ENCODE measurements at places on chromosomes 13 and 19.
A peak's percentile ranks its signal among the peaks of the same experiment; 100 is the strongest.

GRCh38 chr19:41563854-41564514 is 12.0 kb upstream of the CEACAM21 start:
- no peak for DNase-seq

DNA sequence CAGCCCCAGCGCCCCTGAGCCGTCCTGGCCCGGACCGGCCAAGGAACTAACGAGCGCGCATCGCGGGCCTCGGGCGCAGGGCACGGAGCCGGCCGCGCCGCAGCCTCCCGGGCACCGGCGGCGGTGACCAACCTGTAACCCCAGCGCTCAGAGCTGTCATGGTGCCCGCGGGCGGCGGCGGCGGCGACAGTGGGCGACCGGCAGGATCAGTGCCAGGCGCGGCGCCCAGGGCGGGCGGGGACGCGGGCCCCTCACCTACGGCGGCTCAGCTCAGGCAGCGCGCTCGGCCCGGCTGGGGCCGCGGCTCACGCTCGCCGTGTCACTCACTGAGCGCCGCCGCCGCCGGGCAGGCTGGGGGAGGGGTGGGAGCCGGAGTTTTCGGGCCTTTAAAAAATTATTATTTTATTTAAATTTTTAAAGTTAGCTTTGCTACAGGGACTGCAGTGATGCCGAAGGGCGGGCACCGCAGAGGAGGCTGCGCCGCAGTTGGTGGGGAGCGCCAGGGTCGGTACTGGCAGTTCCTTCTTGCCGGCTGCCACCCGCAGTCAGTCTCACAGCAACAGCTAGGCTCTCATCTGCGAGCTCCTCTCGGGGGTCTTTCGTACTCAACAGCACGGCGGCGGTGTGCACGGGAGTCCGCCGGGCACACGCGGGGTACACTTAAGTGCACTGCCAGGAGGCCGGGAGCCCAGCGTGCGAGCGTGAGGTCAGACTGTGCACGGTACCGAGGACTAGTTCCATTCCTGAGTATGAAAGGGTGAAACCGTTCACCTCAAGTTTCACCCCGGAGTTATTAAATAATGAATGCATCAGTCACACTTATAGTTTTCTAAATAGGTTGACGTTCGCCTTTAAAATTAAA is at the start of gene NALCN:
NALCN (minus strand) TSS at position 328 of the 862 bp plus-strand sequence. CDS start 17,382 bp downstream, outside the sequence.
- DNase-seq, result peak; percentile 77

DNA sequence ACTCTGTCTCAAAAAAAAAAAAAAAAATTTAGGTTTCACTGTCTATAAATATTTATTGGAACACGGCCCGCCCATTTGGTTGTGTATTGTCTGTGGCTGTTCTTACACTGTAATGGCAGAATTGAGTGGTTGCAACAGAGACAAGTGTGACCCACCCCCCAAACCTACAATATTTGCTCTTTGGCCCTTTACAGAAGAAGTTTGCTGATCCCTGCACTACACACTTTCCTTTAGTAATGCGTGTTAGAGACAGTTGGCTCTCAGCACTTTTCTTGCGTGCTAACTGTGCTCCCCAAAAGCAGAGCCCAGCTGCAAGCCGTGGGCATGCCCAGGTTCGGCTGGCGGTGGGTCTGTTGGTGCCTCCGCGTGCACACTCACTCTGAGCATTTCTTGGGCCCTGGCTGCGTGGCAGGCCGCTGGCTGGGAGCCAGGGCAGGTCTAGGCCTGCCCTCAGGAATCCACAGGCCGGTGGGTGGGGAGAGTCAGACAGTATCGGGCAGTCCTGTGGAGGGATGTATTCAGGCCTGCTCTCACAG is 72.6 kb downstream of the SIPA1L3 start:
- DNase-seq, result no peak

- DNase-seq, result no peak
Measured at GRCh38 chr19:39078436-39079200, 5.5 kb upstream of the ACP7 start.

GRCh38 chr13:95124959-95125358 is 176.3 kb downstream of the ABCC4 start:
- no peak for DNase-seq

DNA sequence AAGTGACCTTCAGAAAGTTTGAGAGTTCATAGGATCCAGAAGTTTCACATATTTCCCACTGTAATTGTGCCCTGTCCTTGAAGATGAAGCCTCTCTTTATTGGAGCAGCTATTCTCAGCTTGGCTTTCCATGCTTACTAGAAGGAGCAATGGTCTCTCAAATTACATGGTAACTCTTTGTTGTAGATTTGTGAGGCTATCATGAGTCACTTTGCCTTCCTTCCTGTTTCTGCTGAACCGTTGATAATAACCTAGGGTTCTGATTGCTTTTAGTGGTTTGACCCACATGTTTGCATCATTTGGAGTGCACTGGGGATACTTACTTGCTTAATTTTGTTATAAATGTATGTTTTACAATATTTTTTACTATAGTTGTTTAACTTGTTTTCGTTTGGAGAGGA is 772.9 kb upstream of the SLITRK6 start:
- DNase-seq, result no peak

DNA sequence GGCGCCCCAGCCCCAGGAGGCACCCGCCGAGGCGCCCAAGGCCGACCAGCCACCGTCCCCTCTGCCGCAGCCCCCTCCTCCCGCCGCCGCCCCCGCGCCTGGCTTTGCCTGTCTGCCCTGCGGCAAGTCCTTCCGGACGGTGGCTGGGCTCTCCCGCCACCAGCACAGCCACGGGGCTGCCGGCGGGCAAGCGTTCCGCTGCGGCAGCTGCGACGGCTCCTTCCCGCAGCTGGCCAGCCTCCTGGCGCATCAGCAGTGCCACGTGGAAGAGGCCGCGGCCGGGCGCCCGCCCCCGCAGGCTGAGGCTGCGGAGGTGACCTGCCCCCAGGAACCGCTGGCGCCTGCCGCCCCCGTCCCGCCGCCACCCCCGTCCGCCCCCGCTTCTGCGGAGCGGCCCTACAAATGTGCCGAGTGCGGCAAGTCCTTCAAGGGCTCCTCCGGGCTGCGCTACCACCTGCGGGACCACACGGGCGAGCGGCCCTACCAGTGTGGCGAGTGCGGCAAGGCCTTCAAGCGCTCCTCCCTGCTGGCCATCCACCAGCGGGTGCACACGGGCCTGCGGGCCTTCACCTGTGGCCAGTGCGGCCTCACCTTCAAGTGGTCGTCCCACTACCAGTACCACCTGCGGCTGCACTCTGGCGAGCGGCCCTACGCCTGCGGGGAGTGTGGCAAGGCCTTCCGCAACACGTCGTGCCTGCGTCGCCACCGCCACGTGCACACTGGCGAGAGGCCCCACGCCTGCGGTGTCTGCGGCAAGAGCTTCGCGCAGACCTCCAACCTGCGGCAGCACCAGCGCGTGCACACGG is 2.6 kb upstream of the NAT14 start:
- no peak for DNase-seq

DNA sequence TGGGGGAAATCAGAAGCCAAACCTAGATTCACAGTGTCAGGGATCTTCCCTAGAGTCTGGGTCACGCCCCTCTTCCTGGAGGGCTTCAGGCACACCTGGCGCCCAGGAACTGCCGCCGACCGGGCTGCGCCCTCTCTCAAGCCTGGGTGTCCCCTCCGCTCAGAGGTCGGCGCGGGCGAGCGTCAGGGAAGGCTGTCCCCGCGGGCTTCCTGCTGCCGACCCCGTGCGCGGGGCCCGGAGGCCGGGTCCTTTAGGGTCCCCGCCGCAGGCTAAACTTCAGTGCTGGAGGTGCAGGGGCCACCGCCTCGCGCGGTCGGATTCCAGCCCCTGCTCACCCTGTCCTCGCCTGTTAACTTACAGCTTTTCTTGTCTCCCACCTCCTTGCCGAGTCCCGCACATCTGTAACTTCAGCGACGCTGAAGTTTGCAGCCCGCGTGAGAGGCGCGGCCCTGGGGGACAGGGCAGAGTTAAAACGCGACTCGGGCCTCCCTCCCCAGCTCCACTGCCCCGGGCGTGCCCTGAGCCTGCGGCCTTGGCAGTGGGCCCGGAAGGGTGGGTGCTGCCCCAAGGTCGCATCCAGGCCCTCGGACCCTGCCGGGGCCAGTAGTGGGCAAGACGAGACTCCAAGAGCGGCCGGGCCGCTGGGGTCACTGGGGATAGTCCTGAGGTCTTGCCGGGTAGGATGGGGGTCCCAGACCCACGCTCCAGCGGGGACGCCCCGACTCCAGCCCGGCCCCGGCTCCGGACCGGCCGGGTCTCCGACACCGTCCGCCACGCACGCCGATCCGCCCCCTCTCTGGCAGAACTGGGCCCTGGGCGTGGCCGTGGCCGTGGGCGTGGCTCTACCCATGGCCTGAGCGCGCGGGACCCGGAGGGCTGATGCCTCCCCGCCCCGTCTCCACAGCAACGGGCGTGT is 95.6 kb upstream of the ZNF98 start:
- peak; percentile 38 for DNase-seq

GRCh38 chr13:50244355-50244712 is 229.1 kb downstream of the KCNRG start:
- DNase-seq, result no peak
